Activated T-helper 1 cell treated with Interleukin-2 at 50 U/mL for 16 hours (primary cell): ENCODE measurements at places on chromosomes 7 and 10.

- no peak for DNase-seq
Observed at GRCh38 chr10:63591600-63592379, 70.6 kb downstream of the REEP3 start.

DNA sequence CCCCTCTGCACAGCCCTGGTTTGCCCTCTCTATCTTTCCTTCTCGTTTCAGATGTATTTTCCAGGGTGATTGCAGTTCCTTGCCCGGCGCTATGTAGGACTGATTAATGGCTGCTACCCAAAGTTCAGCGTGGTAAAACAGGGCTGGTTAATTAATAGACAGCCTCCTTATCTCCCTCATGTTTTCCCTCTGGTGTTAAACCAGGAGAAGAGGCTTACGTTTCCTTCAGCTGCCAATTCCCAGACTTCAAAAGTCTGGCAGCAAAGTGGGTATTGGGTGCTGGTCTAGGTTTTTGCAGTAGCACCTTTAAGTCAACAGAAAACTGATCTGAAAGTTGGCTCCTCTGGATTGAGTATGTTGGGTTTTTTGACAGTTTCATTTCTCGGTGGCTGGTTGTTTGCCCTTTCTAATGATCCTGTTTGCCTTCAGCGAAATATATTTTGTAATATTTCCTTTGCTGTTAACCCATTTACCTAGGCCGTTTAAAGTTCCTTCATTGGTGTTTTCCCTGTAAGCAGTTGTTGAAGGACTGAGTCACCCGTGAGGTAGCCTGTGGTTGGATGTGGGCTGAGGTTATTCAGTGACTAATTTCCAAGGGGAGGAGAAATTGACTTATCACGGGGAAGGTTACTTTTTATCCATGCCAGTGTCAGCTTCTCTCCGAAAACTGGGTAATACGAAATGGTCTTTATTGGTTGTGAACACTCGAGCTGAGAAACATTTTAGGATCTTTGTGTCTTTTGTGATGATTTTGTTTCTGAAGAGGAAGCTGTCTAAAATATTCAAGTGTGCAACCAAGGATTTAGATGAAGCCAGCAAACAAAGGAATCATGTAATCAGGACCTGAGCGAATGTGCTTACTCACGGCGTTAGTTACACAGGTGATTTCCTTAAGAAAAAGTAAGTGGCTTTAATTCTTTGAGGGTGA lies 257.2 kb downstream of the KIAA1217 start:
- DNase-seq: no peak

DNA sequence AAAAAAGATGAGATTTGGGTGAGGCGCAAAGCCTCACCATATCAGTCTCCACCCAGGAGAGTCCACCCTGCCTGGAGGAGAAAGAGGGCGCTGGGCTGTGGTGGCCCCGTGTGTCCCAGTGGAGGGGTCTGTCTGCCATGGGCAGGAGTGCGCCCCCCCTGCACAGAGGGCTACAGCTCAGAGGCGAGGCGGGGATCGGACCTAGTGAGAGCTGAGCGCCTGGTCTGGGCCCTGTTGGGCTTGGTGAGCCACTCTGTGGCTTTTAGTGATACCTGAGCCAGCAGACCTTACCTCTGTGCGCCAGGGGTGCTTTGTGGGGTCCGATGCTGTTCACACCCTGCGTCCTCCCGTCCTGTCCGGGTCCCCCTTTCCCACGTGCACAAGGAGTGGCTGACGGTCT lies 25.9 kb upstream of the GNA12 start:
- no peak for DNase-seq

DNA sequence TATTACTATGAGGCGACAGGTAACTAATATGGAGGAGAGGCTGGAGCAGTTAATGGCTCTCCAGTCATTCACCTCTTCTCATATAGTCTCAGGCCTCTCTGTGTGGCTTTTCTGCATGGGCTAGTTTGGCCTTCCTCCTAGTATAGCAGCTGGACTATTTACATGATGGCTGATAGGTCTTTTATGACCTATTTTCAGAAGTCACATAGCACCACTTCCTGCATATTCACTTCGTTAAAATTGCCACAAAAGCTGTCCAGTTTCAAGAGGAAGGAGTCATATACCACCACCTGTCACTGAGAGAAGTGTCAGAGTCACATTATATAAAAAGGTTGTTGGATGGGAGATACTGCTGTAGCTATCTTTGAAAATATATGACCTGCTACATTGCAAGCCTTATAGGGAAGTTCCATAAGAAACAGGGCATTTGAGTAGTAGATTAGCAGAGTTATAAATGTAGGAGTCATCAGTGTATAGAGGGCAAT lies 8.0 kb upstream of the DMTF1 start:
- DNase-seq: no peak

GRCh38 chr7:40584667-40585433 lies 450.0 kb downstream of the SUGCT start:
- no peak for DNase-seq

GRCh38 chr10:35498693-35499092 lies 106.4 kb upstream of the GJD4 start:
- DNase-seq: no peak

GRCh38 chr7:25854608-25855497 lies 297.1 kb upstream of the NFE2L3 start:
- no peak for DNase-seq

GRCh38 chr7:81298951-81299666 lies 380.3 kb upstream of the SEMA3C start:
- DNase-seq: no peak

- no peak for DNase-seq
Observed at GRCh38 chr7:127620406-127621233, 2.7 kb upstream of the PAX4 start.

- DNase-seq: no peak
Observed at GRCh38 chr10:29725133-29725720, 90.5 kb upstream of the SVIL start.

DNA sequence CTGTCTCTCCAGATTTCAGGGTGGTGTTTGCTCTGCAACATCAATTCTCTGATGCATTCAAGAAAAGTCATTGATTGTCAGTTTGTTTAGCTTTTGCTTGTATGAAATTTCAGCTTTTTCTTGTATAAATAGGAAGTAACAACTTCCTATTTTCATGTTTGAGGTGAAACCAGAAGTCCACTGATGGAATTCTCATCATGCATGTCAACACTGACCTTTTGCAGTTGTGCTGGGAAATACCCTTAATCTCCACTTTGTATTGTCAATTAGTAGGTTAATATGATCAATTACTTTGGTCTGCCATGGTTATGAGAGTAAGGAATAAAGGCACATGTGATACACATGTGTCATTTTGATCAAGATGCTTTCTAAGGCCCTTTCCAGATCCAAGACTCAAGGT lies 208.8 kb upstream of the HPS1 start:
- no peak for DNase-seq

DNA sequence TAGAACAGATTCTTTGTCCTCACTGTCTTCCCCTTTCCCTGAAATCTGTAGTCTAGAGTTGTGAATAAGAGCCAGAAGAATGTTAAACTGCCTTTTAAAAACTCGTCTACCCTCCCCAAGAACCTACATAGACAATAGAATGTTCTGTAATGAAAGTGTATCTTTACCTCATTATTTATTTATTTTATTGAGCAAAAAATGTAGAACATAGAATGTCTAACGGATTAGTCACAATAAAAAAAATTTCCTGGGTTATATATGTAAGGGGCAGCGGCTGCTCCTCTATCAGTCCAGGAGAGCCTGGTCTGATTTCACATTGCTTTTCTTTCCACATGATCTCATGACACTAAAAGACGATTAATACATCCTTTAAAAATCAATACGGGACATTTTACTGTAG lies 135.7 kb downstream of the SDK1 start:
- DNase-seq: no peak

- DNase-seq: no peak
Observed at GRCh38 chr7:24801883-24802282, 44.6 kb upstream of the GSDME start.

- DNase-seq: no peak
Observed at GRCh38 chr7:123580406-123581161, 21.0 kb upstream of the ASB15 start.

DNA sequence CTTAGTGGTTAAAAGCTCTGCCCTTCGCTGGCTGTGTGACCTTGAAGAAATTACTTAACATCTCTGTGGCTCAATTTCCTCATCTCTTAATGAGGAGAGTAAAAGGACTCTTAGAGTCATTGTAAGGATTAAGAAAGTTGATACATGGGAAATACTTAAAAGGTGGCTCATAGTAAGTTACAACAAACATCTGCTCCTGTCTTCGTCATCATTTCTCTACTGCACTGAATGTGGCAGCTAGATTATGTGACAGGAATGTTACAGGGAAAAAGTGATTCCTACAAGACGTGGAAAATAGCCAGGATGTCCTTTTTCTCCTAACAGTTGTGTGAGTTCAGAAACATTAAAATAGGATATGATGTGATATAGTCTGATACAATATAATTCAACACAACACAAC lies 184.7 kb downstream of the FRMD4A start:
- DNase-seq: no peak

DNA sequence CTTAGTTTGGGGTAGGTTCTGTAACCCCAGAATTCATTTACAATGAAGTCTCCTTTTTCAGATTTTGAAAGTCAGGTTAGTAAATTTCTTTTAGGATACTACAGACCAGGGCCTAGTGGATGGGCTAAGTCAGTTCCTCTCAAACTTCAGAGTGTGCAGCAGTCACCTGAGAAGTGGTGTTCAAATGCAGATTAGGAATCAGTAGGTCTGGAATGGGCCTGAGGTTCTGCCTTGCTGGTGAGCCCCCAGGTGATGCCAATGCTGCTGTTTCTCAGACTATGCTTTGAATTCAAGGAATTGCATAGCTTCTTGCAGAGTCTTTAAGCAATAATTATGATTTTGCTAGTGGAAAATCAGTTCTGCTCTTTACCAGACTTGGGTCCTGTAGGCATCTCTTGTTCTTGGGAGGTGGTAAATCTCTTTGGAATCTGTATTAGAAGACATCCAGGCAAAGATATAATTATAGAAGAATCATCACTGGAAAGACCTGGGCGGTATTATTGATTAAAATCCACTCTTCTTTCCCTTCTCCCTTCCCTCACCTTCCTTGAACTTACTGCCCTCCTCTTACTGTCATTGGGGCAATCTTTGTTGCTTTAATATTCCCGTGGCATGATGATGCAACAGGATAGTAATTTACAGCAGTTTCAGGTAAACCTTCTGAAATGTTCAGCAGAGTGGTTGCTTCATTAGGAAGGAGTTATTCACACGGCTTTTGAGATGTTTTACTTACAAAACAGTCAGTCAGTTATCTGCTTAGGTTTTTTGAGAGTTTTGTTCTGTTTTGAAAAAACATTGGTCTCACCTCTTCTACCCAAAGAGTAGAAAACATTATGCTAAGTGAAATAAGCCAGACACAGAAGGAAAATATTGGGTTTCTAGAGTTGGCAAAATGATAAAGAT lies 87.2 kb downstream of the NRF1 start:
- DNase-seq: no peak

DNA sequence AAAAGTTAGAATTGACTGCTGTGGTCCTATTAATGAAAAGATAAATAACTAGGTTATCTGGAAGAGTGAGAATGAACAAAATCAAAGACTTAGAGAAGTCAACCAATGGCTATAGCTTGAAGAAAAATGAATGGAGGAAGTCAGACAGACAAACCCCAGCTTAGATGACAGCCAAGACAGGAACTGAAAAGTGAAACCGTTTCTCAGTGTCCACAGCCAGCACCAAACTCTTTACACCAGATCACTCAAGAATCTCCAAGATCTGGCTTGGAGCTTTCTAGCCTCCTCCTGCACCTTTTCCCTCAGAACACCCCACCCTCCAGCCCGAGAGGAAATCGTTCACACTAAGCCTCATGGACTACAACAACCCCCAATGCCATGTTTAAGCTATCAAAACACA lies 167.0 kb downstream of the SFMBT2 start:
- no peak for DNase-seq

- DNase-seq: no peak
Observed at GRCh38 chr10:96740579-96741281, 20.4 kb upstream of the PIK3AP1 start.

DNA sequence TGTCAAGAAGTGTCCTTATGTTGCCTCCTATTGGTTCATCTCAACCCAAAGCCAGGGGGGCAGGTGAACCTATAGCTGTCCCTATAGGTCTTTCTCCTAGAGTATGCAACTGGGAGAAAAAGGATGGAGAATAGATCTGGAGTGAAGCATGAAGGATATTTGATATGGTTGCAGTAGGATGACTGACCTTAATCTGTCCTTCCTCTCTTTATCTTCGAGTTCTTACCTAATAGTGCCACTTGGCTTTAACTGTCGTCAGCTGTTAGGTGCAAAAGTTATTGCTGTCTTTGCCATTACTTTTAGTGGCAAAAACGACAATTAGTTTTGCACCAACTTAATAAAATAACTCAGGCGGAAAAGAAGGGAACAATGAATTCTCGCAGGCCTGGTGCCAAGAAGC lies 196.0 kb downstream of the GALNT17 start:
- DNase-seq: no peak

- DNase-seq: no peak
Observed at GRCh38 chr7:99106411-99106810, 37.5 kb downstream of the SMURF1 start.

DNA sequence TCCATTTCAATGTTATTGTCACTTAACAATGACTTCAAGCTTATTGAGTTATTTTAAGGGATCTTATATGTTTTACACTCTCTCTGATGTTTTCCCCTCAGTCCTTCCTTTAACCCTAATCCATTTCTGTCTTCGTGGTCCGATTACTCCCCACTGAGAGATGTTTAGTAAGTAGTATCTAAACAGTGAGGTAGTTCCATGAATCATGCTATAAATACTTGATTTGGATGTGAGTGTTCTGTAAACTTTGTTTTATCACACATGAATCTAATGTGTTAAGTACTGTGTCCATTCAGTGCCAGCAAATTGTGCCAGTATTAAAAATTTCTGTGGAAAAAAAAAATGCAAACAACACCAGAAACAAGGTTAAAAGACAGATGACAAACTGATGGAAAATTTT lies 18.6 kb downstream of the RPP30 start:
- DNase-seq: no peak

- no peak for DNase-seq
Observed at GRCh38 chr10:70973275-70973674, 84.9 kb upstream of the PCBD1 start.

- DNase-seq: no peak
Observed at GRCh38 chr7:117092785-117093184, 139.5 kb downstream of the ST7 start.

DNA sequence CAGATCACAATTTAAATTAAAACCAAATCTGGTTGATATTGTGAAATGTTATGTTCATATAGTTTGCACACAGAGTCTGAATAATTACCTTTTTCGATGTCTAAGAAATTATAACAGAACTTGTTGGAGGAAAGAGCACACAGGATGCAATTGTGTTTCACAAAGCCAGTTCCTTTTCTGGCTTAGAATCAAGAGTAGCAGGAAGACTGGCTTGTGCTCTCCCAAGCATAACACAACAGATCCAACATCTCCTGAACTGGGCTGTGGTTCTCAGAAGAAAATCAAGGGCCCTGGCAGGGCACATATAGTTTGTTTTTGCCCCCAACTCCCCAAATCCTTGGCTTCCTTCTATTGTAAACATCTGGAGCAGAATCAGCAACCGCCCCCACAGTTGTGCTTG lies 62.7 kb downstream of the LRRC4 start:
- no peak for DNase-seq
